SK-MEL-5 (cell line): ENCODE measurements at places on chromosomes 7 and 10. TPM values are rescaled to one million over a fixed set of nuclear protein-coding genes. Genes with fewer than 3 reads are reported as not detected.

GRCh38 chr10:22003964-22004281 lies 393 bp upstream of the DNAJC1 start:
- DNase-seq, result no peak

GRCh38 chr7:106347229-106347833 lies 62.5 kb upstream of the NAMPT start:
- DNase-seq, result no peak

Gene CALCR
- total RNA-seq, result 0.08 TPM in 1 of 2 replicates, not detected in the other

- DNase-seq, result no peak
These were observed 30.5 kb upstream of the CHST3 start for GRCh38 chr10:71933651-71934050.

DNA sequence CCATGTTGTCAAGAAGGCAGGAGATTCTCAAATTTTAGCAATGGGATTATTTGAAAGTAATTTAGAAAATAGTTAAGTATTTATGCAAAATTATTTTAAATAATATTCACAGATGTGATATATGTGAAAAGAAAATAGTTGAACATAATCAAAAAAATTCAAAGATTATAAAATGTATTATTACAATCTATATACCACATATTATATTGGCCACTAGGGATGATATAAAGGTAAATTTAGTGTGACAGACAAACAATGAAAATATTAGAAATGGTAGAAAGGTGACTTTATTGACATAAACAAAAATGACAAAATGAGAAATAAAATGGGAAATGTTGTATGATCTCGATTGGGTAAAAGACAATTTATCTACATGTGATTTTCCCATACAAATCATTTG lies 385.5 kb downstream of the PCDH15 start:
- no peak for DNase-seq

DNA sequence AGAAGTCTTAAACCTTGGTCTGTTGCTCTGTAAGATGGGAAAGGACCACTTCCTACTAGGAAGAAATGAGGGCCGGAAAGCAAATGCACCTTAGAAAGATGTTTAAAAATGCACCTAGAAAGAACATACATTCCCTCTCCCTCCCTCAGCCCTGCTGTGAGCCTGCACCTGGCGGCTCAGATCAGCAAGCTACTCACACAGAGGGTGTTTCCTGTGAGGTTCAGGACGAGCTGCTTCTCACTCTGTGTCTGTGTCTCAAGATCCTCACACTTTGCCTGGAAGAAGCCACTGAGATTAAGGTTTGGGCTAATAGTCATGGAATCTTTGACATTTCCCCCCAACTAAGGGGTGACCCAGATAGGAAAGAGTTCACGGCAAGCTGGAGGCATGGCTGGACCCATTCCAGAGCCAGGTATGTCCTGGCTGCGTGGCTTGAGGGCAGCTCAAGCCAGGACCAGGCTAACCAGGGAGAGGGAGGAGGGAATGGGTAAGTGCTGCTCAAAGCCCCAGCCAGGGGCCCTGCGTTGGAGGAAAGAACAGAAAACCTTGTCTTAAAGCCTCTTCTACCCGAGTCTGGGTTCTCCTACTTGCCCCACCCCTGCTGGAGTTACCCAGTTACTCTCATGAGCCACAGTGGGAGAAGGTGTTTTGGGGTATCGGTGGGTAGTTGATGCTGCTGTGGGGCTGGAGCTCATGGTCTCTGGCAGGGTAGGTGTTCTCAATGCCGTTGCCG lies 47.5 kb downstream of the PODXL start:
- DNase-seq, result no peak

- no peak for DNase-seq
These were observed 9.5 kb upstream of the ZNF32 start for GRCh38 chr10:43658227-43658626.

Gene CLCN1
- total RNA-seq, result not detected in 2 replicates

DNA sequence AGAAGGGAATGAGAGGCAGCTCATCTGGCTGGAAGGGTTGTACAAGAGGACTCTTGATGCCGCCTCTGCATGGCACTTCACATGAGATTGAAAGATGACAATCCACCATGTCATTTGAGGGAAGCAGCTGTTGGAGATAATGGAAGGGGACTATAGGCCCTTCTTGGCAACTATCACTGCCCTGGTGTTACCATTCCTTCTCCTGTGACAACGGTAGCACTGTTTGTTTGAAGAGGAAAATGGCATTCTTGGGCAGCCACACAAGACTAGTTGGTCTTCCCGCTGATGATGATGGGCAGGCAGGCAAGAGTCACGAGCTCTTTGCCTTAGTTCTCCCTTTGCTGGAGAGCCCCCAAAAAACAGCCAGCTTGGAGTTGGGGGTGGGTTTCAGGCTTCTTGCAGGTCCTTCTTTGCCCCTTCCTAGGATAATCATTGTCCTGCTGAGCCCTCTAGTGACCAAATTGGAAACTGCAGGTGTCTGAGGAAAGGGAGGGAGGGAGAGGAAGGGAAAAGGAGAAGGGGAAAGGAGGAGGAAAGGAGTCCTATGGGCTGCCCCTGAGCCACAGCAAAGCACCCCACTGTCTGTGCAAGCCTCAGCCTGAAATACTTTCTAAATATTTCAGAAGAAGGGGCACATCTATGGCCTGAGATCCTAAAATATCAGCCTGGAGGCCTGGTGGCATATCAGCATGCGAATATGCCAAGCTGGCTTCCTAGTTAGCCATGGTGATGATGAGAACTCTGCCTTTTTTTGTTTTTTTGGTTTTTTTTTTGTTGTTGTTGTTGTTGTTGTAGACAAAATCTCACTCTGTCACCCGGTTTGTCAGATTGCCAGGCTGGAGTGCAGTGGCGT lies 165.6 kb upstream of the KMT2E start:
- DNase-seq, result peak; percentile 95

Gene EBF3
- total RNA-seq, result 23.6 TPM in 2 replicates

- DNase-seq, result no peak
These were observed 537.3 kb upstream of the MGMT start for GRCh38 chr10:128929767-128930166.

Gene TEX36
- not detected in 2 replicates for total RNA-seq

GRCh38 chr10:22697800-22698199 lies 16.6 kb downstream of the PIP4K2A start:
- no peak for DNase-seq

DNA sequence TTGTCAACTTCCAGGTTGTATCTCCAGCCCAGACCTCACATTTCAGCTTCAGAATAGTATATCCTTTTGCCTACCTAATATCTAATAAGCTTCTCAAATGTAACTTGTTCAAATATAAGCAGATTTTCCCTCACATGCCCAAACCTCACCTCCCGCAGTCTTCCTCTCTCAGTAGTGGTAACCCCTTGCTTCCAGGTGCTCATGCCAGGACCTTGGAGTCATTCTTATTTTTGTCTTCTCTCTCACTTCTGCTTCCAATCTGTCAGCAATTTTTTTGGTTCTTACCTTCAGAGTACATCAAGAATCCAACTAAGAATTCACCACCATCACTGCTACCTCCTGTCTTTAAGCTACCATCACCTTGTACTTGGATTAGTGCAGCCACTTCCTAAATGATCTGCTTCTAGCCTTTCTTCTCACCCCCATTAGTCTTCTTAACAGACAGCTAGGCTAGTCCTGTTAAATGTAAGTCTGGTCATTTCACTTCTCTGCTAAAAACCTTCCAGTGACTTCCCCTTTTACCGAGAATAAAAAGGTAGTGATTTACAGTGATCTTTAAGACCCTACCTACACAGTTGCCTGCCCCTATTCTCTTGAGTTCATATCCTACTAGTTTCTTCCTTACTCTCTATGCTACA lies 14.0 kb downstream of the ANKIB1 start:
- DNase-seq, result no peak

DNA sequence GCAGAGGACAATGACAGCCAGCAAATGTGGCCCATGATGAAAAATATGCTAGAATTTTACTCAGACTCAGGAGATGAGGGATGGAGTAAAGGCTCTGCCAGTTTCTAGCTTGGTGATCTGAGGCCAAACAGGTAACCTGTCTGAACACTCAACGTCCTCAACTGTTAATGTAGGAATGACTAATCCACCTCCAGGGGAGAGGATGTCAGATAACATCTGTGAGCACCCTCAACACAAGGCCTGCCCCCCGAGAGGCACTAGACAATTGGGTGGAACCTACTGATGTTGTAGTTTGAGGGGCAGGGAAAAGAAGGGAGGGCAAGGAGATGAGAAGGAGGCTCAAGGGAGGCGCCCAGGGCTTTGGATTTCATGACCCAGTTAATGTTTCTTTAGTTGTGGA lies 445.1 kb downstream of the PLXNA4 start:
- DNase-seq, result no peak

GRCh38 chr7:148609045-148609725 lies 18.6 kb downstream of the C7orf33 start:
- DNase-seq, result no peak

DNA sequence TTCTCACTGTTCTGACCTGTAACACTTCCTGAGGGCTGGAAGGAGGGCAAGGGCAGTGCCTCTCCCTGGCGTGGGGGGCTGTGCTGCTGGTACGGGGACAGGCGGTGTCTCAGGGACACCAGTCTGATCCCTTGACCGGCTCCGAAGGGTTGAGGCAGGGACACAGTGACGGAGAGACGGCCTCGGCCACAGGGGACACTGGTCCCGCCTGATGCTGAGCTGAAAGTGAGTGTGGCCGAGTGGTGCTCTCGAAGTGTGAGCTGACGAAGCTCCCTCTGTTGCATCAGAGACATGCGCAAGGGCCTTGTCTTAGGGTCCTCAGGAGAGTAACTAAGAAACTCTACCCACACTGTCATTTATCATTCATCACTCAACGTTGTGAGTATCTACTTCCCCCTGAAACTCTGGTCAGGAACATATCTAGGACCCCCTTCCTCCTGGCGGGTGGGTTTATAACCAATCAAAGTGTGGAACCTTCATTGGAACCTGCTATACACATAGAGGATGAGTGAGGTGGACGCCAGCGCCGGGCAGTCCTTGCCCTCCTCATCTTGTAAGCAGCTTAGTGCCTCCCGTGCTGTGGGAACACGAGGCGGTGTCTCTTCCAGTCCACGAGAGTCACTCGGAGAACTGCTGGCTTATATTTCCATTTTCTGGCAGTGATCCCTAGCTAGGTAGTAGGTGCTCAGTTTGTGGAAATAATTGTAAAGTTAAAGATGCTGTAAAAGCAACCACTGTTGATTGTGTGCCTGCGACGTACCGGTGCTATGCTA lies 283.1 kb downstream of the DNAJB6 start:
- no peak for DNase-seq

GRCh38 chr10:113047605-113047962 lies 97.5 kb downstream of the TCF7L2 start:
- DNase-seq, result no peak

DNA sequence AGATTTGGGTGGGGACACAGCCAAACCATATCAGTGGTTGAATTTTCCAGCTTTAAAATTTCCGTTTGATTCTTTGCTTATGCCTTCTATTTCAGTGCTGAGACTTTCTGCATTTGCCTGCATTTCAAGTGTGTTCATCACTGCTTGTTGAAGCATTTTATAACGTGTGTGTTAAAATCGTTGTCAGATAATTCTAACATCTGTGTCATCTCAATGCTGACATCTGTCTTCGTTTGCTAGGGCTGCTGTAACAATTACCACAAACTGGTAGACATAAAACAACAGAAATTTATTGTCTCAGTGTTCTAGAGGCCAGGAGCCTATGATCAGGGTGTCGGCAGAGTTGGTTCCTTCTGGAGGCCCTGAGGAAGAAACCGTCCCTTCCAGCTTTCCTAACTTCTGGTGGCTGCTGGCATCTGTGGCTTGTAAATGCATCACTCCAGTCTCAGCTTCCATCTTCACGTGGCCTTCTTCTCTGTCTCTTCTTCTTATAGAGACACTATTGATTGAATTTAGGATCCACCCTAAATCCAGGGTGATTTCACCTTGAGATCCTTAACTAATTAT lies 71.1 kb upstream of the SDK1 start:
- no peak for DNase-seq

DNA sequence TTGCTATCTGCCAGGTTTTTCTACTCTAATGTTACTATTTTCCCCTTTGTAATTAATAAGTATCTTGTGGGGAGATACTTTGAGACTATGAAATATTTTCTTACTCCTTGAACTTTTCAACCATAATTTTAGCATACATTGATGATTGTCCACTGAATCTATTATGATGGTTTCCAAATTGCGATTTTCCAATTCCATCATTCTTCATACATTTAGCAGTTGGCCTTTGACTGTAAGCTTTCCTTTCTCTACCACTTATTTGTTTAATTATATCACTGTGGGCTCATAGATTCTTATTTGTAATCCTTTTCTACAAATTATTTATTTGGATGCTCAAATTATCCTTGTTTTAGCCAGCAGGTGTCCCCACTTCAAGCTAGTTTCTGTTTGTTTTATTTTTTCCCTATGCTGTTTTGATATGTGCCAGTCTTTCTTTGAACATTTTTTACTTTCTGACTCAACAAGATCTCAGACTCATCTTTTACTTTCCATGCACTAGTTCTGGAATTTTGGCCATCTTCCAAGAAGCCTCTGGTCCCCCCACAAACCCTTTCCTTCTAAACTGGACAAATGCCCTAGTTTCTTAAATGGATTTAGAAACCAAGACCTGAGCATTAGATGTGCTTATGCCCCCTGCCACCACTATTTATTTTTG lies 11.4 kb upstream of the MRPS16 start:
- DNase-seq, result peak; percentile 32

Gene NRCAM
- total RNA-seq, result 19.2 and 22.8 TPM in 2 replicates

Gene LIPM
- total RNA-seq, result not detected in 2 replicates

- DNase-seq, result no peak
These were observed 20.1 kb upstream of the FAM170B start for GRCh38 chr10:49153971-49154370.

GRCh38 chr7:98110249-98111022 lies 3.8 kb downstream of the LMTK2 start:
- DNase-seq, result no peak

GRCh38 chr7:124635416-124635815 lies 130.2 kb downstream of the GPR37 start:
- DNase-seq, result no peak

- no peak for DNase-seq
These were observed 350.4 kb downstream of the RPS24 start for GRCh38 chr10:78384049-78384431.

GRCh38 chr7:157875230-157876179 lies 538.7 kb downstream of the DNAJB6 start:
- DNase-seq, result peak; percentile 68

Gene CC2D2B
- not detected in 2 replicates for total RNA-seq

- no peak for DNase-seq
These were observed 24.0 kb downstream of the HYCC1 start for GRCh38 chr7:22989643-22990587.

Gene LIPJ
- not detected in 2 replicates for total RNA-seq
